ENCODE measurements at places on chromosomes 6 and 20.

DNA sequence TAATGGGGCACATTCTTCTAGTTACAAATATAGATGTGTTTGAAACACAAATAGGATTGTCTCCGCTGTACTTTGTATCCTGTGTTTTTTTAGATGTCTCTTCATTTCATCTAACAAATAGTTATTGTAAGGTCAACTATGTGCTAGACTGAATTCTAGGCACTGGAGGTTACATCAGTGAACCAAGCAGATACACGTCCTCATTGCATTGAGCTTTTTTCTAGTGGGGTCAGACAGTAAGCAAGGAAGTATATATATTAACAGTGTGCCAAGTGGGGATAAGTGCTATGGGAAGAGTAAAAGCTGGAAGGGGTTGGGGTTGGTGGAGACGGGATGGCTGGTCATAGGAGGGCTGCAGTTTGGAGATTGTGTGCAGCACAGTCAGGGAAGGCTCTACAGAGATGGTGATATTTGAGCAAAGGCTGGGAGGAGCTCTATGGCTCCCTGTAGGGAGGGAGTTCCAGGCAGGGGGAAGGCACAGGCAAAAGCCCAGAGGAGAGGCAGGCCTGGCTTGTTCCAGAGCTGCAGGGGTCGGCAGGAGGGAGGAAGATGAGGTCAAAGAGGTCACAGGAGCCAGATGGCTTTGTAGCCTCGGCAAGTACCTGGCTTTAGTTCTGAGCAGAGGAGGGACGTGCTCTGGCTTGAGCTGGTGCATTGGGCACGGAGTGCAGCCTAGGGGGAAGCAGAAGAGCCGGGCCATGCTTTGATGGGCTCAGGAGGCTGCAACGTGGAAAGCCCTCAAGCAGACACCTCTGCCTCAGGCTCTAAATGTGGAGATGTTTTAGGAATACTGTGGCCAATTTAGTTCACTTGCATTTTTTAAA, 152.3 kb downstream of the ZDHHC14 start:
- no peak for DNase-seq

- no peak for DNase-seq
Measured at GRCh38 chr20:43420192-43420591, 37.5 kb upstream of the SRSF6 start.

DNA sequence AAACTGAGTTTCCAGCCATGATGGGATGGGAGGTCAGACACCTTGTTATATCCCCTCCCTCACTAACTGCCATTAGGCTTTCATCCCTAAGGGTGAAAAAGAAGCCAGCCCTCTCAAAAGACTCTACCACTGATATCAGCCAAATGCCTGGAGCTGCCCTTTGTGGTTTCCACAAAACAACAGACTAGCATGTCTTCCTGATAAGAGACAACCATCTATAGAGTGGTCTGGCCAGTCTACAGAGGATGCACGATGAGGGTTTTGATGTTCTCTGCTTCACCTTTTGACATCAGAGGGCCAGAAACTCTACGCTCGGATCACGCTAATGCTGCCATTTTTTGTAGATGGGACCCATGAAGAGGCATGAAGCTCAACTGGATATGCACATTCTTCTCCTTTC, 61.7 kb upstream of the ARHGAP18 start:
- no peak for DNase-seq

DNA sequence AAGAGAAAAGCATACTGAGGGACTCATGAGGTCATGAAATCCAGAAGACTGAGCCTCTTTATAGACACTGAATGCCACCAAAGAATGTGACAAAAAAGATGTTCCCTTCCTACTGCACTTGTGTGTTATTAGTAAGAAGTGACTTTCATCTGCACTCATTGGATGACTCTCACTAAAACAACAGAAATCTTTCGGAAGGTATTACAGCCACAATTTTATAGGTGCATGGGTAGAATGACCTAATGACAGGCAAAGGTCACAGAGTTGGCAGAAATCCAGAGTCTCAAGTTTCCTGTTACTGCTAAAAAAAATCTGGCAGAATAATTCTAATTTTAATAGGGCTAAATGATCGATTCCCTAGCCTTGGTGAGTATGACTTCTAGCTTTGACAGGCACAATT, 13.3 kb downstream of the PKHD1 start:
- no peak for DNase-seq

DNA sequence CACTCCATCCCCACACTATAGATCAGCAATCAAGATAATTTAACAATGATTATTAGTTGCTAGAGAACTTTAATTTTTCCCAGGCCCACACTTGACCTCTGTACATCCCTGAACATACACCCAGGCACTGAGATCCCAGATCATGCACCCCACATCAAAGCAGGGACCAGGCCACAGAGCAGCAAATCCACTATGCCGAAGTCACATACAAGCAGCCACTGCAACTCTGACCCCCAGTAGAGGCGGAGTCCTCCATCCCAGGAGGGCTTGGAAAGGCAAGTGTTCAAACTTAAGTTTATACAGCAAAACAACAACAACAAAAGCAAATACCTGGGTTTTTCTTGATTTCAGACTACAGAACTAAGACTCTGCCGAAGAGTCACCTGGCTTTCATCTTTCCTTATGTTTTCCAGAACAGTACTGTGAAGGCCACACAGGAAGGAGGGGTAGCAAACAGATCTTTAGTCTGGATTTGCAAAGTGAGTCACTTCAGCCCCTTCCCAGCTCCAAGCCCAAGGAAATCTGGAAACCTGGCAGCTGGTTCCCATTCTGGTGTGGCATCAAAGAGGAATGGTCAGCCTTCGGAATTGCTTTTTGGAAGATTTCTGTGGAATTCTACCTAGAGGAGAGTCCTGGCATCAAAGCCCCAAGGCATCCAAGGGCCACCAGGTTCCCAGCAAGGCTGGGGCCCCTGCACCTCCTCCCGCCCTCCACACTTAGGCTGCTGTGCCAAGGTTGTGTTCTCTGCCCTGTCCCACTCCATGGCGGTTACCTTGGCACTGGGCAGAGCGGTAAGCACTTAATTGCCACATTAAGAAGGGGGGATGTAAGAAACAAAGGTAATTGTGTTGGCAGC, 7.3 kb downstream of the JAG1 start:
- no peak for DNase-seq

Measured in activated CD4-positive, alpha-beta T cell treated with anti-CD3 and anti-CD28 coated beads, Interleukin-2, amount 50 U/mL, for 16 hours (primary cell).